ENCODE measurements at places on chromosomes 6 and 20. TPM values are rescaled to one million over a fixed set of nuclear protein-coding genes. Genes with fewer than 3 reads are reported as not detected.

ZBTB12 gene
- 2.0 TPM for polyA plus RNA-seq

- DNase-seq = no peak
Measured at GRCh38 chr6:14582749-14583148, 465.2 kb downstream of the CD83 start.

DNA sequence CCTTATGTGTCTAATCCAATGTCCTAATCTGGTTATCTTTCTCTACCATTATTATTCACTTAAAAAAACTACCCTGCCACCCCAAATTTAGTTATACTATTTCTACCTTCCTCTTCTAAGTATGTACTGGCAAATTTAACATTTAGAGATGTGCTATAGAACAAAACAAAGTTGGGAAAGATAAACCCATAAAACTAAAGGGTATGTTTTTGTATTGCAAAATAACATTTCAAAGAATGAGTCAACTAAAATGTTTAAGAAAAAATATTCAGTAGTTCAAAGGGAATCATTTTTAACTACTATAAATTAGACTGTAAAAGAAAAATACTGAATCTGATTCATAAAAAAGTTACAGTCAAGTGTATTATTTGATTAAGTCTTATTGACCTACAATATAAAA, 103.0 kb downstream of the LMBRD1 start:
- no peak for DNase-seq

GRCh38 chr20:33539129-33539528, 49.2 kb downstream of the CBFA2T2 start:
- DNase-seq = no peak

ZNF217 gene
- 5.3 TPM for polyA plus RNA-seq

DNA sequence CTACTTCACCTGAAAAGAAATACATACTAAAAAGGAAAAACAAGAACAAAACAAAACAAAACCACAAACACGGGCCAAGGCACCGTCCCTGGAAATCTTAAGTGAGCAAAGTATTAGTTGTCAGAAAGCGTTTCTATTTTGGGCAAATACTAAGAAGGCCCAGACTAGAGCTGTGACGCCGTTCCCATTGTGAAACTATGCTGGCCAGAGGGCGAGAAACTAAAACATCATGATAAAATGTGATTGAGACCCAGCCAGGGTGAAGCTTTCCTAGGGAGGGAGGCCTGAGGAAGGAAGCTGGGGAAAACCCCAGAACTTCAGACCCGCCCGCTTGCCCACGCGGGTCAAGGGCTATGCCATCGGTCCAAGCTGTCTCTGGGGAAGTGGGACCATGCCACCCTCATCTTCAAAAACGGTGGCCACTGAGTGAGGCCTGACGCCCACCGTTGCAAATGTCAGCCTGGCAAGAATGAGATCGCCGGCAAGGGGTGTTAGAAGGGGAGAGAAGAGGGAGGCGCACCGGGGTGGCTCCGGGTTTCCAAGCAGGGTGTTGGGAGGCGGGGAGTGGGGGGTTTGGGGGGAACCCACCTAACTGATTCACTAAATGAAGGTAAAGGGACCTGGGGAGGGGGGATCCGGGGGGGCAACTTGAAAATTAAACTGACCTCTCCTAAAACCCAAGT, 1950.9 kb upstream of the DEFB115 start:
- no peak for DNase-seq

TRIM31 gene
- polyA plus RNA-seq = not detected

ASIP gene
- 1.6 TPM for polyA plus RNA-seq

TMEM30A gene
- 32.7 TPM for polyA plus RNA-seq

DNA sequence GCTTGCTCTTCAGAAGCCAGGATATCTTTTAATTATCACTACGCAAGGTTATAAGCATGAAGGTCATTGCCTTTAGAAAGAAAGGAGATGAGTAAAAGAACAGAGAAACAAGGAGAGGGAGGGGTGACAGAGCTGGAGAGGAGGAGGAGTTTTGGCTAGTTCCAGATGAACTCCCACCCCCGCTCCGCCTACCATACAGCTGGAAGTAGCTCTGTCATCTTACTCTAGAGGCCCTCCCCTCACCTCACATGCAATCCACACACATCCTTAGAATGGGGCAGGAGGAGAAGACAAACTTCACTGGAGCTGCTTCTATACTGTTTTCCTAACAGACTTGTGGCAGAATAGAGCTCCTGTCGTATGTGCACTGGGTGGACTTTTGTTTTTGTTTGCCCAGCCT, 144.7 kb downstream of the SCML4 start:
- peak; percentile 45 for DNase-seq

SOX18 gene
- 37.2 TPM for polyA plus RNA-seq

- DNase-seq = no peak
Measured at GRCh38 chr6:129599467-129599866, 110.5 kb downstream of the ARHGAP18 start.

GGTLC1 gene
- not detected for polyA plus RNA-seq

ANGPT4 gene
- 0.37 TPM for polyA plus RNA-seq

DNA sequence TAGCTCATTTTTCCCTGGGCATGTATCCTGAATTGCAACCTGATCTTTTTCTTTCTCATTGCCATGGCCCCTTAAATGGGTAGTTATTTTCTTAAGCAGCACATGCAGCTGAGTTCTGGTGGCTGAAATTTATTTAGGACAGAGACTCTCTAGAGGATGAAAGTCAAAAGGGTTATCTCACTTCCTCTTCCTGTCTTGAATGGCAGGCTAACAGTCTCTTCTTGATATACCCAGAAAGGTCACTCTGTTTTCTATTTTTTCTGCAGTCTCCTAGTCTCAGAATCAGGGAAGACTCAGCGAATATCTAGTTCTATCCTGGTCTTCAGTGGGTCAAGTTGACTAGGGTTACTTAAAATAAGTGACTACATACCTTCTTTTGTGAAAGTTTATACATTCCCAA, 243.3 kb downstream of the EPHA7 start:
- DNase-seq = no peak

DNA sequence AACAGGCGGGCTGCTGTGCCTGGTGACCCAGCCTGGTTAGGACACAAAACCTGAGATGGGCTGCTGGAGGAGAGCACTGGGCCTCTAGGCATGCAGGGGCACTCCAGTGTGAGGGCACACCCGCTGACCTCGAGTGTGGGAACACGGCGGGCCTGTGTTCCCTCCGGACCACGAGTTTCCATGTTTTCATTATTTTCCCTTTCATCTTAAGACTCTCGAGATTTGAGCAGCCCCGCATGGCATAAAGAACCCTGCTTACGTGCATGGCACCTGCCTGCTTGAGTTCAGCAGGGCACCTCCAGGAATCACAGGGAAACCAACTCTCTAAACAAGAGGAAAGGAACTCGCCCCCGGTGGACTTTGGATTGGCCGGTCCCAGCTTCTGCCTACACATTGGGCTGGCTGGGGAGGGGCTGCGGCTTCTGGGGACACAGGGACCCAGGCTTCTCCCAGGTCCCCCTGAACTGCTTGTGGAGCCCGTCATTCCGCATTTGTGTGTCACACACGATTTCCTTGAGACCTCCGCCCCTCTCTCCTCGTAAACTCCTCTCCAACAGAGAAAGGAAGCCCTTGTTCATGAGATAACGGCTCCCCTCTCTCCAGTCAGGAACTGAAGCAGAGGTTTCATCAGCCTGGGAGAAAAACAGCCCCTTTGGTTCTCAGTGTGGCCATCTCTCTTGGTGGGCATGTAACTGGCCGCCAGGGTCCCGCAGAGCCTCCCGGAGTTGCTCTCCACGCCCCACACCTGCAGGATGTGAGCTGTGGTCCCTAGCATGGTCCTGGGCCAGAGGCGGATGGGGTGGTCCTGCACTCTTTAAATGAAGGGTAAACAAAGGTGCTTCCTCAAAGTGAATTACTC, 181.8 kb downstream of the TTLL2 start:
- DNase-seq = no peak

- no peak for DNase-seq
Measured at GRCh38 chr6:3299221-3299620, 40.5 kb downstream of the PSMG4 start.

DNA sequence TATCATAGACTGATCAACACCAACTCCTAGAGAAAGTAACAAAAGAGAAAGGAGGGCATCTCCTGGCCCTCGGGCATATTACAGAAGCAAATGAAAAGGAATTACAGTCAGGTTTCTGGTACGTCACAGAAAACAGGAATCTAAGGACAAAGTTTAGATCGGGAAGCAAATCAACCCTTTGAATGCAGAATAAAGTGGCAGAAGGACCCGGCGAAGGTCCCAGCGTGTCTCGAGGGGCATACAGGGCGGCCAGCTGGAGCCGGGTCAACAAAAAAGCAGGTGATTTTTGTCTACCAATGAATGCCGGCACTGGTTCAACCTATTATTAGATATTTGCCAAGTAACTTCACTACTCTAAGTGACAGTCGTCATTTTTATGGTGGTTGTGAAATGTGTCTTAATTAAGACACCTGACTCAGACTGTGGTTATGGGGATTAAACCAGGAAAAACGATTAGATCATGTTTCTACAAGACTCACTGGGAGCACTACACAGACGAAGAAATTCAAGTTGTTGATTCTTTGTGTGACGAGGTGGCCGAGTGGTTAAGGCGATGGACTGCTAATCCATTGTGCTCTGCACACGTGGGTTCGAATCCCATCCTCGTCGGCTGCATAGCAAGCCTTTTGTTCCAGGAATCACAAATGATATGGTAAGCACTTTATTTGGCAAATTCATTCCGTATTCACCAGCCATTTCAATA, 12.4 kb upstream of the ZSCAN9 start:
- no peak for DNase-seq

GRCh38 chr6:139161817-139162284, 27.0 kb downstream of the HECA start:
- no peak for DNase-seq

DNA sequence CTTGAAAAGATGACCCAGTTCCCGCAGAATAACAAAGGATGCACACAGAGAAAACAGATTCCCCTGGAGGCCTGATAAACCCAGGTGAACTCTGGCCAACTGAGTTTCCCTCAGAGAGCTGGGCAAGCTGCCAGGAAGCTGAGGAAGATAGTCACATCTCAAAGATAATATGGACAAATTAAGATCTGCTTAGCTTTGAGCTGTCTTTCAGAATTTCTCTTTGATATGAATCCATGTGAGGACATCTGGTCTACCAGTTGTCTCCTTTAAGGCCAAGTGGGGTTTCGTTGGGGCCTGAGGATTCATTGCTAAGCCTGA, 59.5 kb downstream of the ID4 start:
- no peak for DNase-seq

DNA sequence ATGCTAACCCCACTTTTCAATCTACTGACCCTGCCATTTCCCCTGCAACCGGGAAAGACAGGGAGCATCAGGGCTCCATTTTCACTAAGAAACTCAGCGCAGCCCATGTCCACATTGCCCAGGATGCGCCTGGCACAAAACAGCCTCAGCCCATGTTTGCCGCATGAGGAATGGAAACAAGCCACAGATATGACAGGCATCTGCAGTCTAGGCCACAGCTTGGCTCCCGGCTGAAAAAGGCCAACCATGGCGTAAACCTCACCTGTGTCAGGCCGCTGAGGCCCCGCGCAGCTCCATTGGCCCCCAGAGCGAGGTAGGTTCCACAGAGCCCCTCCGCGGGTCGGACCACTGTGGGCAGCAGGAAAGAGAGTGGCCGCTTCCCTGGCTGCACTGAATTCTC, 21.7 kb downstream of the GGT7 start:
- DNase-seq = no peak

DNA sequence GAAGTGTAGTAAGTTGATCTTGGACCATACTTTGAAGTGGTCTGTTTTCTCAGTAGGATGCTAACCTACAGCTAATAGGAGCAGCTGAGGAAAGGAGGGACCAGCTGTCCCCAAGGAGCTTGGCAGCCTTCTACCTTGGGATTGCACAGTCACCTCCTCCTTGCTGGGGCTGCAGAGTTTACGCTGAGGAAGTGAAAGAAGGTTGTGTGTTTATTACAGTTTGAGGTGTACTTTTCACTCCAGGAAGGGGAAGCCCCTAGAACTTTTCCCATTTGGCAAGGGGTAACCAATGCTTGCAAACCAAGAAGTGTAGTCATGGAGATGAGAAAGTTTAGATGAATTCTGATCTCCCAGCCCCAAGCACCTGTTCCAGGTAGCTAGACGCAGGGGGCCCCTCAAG, 58.8 kb downstream of the BMP6 start:
- DNase-seq = no peak

DNA sequence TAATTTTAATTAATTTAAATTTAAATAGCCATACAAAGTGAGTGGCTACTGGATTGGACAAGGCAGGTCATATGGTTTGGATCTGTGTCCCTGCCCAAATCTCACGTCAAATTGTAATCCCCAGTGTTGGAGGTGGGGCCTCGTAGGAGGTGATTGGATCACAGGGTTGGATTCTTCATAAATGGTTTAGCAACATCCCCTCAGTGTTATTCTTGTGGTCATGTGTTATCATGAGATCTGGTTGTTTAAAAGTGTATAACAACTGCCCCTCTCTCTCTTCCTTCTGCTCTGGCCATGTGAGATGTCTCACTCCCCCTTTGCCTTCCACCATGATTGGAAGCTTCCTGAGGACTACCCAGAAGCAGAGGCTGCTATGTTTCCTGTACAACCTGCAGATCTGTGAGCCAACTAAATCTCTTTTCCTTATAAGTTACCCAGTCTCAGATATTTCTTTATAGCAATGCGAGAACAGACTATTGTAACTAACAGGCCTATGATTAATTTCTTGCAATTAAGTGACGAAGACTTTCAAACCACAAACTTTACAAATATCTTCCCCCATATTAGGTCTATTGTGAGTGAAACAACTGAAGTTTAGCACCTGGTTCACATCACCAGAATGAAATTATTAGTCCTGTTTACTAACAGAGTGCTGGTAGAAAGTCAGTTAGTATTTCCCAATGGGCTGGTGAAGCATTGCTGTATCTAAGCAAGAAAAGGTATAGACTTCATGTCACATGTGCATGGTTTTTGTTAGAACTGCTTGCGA, 60.0 kb upstream of the TNFAIP3 start:
- DNase-seq = no peak

- no peak for DNase-seq
Measured at GRCh38 chr20:23646106-23646873, 8.5 kb upstream of the CST3 start.

DNA sequence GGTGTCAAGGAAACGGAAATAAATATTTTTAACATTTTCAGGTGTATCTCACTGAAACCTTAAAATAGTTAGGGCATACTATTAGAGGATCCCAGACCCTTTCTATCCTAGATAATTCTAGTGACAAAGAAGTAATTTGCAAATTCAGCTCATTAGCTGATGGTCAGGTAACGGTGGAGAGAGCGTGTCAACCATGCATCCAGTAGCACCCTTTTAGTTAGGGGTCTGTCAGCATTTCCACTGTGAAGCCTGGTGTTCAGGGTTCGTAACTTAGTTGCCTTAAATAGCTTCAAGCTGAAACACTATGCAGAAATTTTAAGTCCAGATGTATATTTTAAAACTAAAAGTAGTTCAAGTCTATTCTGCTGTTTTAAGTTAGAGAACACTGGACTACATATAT, 48.5 kb upstream of the SUPT3H start:
- no peak for DNase-seq

EMILIN3 gene
- 2.1 TPM for polyA plus RNA-seq
